Heart left ventricle (tissue), 16 donors: ENCODE measurements at places on chromosomes 1 and 21. TPM values are rescaled to one million over a fixed set of nuclear protein-coding genes. Genes with fewer than 3 reads are reported as not detected.

DNA sequence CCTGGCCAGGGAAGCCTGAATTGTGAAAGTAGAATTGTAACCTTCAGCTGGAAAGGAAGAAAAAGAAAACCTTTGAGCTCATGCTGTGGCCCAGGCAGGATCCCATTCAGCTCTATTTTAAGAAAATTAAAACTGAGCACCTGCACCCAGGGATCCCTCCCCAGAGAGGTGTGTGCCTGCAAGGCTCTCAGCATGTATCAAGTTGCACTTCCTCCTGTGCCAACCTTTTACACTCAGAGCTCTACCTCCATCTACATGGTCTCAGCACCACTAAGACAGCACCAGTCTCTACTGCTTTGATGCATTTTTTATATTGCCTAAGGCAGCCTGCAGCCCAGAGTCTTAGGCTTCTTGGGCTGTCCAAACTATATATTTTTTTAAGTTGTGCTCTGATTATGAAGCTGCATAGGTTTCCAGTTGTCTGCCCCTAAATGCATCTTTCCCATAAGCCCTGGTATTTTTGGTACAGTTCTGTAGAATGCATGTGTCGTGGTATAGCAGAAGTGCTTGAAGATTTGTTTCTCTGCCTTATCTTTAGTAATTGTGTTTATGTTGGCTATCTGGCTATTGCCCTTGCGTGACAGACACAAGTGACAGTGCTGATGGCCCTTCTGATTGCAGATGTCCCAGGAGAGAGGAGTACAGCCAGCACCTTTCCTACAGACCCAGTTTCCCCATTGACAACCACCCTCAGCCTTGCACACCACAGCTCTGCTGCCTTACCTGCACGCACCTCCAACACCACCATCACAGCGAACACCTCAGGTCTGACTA lies 63.1 kb downstream of the PTPRC start:
- no peak for DNase-seq

WDR77 gene
- total RNA-seq, result 36.7 TPM

- DNase-seq, result peak; percentile 35
Observed at GRCh38 chr1:182169203-182169602, 107.7 kb upstream of the ZNF648 start.

RIPK4 gene
- total RNA-seq, result 0.07 TPM

ATP5IF1 gene
- total RNA-seq, result 449 TPM

- DNase-seq, result no peak
Observed at GRCh38 chr1:246647513-246647912, 76.7 kb upstream of the SCCPDH start.

- no peak for DNase-seq
Observed at GRCh38 chr1:18309552-18310155, 171.1 kb upstream of the KLHDC7A start.

DNA sequence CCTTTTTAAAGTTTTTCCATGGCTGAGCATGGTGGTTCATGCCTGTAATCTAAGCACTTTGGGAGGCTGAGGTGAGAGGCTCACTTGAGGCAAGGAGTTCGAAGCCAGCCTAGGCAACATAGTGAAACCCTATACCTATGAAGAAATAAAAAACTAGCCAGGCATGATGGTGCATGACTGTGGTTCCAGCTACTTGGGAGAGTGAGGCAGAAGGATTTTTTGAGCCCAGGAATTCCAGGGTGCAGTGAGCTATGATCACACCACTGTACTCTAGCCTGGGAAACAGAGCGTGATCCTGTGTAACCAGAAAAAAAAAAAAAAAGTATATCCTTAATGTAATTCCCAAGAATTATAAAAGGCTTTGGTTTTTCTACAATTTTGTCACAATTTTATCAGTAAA lies 17.4 kb downstream of the DEPDC1 start:
- no peak for DNase-seq

DNA sequence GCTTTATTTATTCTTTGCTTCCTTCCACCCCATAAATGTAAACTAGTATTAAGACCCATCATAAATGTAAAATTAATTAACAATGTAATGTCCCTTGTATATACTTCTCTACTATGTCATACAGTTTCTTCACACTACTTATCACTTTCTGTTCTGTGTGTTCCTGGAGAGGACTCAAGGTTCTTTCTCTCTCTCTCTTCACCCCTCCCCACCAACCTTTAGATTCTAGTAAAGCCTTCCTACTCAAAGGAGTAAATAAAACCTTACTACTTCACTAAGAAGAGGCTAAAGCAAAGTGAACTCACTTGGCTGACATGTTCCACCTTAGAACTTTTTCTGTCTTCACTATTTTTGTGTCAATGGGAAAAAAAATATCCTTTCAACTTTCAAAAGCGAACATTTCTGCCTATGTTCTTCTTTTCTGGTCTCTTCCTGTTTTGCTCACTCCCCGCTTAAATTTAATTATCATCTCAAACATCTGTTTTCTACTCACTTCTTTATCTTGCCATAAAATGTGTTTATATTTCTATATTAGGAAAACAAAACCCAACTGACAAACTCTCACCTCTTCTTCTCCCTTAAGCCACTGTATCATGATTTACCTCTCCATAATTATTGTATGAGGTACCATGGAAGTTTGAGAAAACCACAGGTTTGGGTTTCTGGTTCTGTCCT lies 260.3 kb downstream of the DPYD start:
- no peak for DNase-seq

- DNase-seq, result no peak
Observed at GRCh38 chr1:65083263-65083896, 64.6 kb upstream of the AK4 start.

UTS2 gene
- total RNA-seq, result not detected

ANGPTL7 gene
- 0.45 TPM for total RNA-seq

DNA sequence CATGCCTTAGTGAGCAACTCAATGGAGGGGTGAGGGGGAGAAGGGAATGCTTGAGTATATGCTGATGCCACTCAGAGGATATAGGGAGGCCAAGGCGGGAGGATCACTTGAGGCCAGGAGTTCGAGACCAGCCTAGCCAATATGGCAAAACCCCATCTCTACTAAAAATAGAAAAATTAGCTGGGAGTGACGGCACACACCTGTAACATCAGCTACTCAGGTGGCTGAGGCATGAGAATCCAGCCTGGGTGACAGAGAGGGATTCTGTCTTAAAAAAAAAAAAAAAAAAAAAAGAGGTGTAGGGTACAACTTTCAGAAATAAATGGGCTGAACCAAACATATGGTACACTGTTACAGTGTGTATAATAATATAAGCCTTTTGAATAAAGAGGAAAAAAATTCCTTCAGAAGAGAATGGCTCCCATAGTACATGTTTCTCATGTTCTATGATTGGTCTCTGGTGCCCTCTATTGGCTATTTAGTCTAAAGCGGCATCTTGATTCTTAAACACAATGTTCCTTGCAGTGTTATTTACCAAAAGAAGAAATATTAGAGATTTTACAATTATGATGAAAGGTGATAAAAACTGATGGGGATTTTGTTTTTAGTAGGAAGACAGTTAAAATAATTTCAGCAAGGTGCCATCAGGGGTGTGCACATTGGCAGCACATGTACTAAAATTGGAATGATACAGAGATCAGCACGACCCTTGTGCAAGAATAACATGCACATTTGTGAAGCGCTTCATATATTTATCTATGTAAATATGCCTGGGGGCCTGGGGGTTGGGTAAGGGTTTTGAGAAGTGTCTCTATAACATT lies 109.8 kb downstream of the PATJ start:
- DNase-seq, result no peak

RGS18 gene
- total RNA-seq, result 1.4 TPM

GRCh38 chr1:51329443-51330325 lies 678 bp downstream of the TTC39A start:
- DNase-seq, result peak; percentile 65

DNA sequence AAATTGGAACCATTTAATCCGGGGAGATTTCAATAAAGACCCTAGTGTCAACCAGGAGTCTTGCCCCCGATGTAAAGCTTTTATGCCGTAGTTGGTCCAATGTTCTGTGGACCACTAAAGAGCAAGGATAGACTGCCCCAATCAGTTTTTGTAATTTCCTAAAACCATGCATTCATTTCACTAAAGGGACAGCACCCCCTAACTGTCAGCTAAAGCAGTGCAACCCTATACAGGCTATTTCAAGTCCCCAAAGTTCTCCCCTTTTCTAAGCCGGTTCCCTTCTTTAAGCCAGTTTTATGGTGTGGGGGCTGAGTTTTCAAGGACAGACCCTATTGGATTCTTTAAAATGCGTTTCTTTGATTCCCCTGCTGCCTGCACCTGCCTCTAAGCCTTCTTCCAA lies 12.7 kb upstream of the PDPN start:
- DNase-seq, result no peak

GRCh38 chr1:118960567-118961136 lies 27.5 kb downstream of the TBX15 start:
- no peak for DNase-seq

DNA sequence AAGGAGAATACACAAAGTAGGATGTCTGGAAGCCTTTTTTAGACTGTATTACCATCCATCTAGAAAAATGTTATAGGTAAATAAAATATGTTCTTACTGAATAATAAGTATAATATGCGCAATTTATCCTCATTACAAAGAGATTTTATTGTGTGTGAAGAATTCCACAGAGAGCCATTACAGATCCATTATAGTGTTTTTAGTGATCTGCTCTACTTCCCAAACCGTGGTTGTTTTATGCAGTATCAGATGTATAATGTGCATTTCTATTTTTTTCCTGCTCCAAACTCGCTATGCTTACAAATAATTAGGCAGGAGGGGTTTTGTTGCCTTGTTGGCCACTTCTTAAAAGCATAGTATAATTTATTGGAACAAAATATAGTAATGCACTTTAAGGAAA lies 447.8 kb downstream of the USP25 start:
- DNase-seq, result no peak

OR2T29 gene
- not detected for total RNA-seq

FAM151A gene
- 0.69 TPM for total RNA-seq

DNA sequence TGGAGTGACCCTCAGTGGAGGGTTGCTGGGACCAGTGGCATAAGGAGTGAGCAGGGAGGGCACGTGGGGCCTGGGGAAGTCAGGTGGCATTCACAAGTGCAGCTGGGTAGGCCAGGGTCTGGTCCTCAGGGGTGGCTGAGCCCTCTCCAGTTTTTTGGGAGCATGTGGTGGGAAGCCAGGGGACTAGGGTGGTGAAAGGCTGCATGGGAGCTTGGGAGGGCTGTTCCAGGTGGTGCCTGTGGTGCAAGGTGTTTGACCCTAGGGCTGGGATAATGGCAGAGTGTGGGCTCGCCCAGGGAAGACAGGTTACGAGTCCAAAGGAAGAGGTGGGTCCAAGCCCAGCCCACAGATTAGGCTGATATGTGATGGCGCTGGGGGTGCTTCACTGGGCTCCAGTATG lies 30.5 kb downstream of the MAN1C1 start:
- no peak for DNase-seq

GLIS1 gene
- not detected for total RNA-seq

DNA sequence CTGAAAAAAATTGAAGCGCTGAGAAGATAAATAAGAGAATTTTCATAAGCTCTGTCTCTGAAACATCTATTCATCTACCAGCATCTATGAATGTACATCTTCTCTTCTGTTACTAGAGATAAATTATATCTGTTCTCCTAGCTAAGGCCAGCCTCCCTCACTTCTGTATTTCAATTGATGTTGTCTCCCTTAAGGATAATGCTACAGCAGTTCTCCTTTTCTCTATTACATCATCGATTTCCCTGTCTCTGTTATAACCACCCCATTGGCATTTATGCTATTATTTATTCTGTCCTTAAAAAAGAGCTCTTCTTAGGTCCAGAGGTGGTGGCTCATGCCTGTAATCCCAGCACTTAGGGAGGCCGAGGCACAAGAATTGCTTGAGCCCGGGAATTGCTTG lies 42.9 kb upstream of the TMCO2 start:
- no peak for DNase-seq

DNA sequence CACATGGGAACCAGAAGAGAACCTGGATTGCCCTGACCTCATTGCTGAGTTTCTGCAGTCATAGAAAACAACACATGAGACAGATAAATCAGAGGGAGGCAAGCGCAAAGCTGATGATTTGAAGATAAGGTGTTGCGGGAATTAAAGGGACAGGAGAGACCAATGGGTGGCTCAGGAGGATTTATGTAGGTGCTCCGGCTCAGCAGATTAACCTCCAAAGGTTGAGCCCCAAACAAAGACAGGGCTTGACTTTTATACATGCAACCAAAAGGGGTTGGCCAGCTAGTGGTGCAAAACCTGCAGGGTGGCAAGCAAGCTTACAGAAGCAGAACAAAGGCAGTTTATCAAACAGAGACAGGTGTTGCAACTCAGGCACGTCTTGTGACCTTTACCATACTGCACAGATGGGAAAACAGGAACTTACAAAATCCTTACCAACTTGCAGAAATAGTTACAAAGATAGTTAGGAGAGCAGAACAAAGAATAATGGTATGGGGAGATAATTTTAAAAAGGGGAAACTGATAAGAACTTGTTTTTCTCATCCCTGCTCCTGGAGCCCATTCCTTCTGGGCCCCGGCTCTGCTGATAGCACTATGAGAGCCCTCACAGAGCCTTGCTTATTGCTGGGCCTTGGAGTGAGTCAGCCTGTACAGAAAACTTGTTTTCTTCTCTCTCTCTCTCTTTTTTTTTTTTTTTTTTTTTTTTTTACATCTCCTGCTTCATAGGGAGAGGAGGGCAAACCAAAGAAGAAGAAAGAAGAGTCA lies 93.6 kb downstream of the SNRPE start:
- no peak for DNase-seq
